ENCODE measurements at places on chromosomes 2 and 18.

GRCh38 chr2:187499941-187500532, 52.0 kb upstream of the CALCRL start:
- no peaks in the 10 kb centered on the region for H3K27me3 ChIP-seq
- H3K36me3 ChIP-seq, result no peaks in the 10 kb centered on the region
- H3K27ac ChIP-seq, result no peak overlapping the region
- no peaks in the 10 kb centered on the region for H3K4me1 ChIP-seq
- DNase-seq, result no peak

DNA sequence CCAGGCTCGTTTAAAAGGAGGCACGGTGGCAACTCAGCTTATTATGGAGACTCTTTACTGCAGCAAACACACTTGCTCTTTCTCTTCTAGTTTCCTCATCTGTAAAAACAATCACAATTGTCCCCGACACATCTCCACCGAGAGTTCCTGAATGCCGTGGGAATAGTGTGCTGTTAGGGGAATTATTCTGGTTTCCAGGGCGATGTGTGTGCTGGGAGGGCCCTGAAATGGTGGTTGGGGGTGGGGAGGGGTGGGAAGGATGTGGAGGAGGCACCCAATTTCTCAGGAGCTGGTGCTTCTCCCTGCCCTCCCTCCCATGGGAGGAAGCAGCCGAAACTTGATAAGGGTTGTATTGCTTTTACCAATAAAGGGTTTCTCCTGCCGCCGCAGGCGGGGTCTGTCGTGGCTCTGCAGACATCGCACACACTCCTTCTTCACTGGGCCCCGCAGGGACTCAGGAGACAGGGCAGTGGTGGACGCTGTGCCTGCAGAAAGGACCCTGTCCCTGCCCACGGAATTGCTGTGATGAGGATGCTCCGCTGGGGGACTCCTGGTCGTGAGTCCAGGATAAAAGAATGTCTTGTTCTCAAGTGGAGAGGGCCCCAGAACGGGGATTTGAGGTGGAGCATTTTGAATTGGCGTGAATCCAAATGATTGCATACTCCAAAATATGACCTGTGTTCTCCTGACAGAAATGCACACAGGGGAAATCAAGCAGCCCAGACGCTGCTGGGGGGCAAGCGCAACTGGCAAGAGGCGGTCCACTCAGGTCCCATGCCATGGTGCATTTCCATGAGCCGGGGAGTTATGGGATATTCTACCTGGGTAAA, 119.2 kb downstream of the ACKR3 start:
- no peak overlapping the region for H3K27ac ChIP-seq
- H3K4me1 ChIP-seq, result peaks cover 2% of the 10 kb centered on the region
- no peak overlapping the region for H3K4me3 ChIP-seq
- no peaks in the 10 kb centered on the region for H3K27me3 ChIP-seq
- DNase-seq, result no peak

DNA sequence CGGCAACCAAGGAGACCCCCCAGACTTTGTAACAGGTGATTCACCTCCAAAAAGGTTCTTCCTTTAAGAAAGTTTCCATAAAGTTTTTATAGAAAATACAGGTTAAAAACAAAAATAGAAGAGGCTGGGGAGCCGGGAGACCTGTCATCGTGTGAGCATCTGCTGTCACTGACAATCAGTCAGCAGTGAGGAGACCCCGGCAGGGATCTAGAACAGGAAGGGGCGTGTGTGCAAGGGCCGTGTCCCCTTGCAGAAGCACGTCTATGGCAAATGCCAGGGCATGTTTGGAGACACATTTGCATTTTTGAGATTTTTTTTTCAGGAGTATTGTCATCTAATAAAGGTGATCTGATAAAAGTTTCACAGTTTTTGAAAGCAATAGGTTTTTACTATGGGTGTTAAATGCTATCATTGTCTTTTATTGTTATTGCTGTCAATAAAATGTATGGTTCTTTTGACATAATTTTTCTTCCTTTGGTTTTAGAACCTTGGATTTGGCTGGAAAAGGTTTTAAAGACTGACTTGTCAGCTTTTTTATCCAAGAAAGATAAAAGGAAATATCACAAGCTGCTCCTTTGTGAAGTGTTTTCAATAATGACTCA, 52.1 kb downstream of the MTCL1 start:
- no peaks in the 10 kb centered on the region for H3K27me3 ChIP-seq
- DNase-seq, result no peak
- H3K36me3 ChIP-seq, result peaks cover 2% of the 10 kb centered on the region
- H3K4me1 ChIP-seq, result no peaks in the 10 kb centered on the region
- no peak overlapping the region for H3K27ac ChIP-seq
- H3K4me3 ChIP-seq, result no peak overlapping the region

GRCh38 chr2:164948540-164948939, 6.8 kb downstream of the SLC38A11 start:
- no peaks in the 10 kb centered on the region for H3K27me3 ChIP-seq
- no peak overlapping the region for H3K27ac ChIP-seq
- no peaks in the 10 kb centered on the region for H3K36me3 ChIP-seq
- no peaks in the 10 kb centered on the region for H3K4me1 ChIP-seq

DNA sequence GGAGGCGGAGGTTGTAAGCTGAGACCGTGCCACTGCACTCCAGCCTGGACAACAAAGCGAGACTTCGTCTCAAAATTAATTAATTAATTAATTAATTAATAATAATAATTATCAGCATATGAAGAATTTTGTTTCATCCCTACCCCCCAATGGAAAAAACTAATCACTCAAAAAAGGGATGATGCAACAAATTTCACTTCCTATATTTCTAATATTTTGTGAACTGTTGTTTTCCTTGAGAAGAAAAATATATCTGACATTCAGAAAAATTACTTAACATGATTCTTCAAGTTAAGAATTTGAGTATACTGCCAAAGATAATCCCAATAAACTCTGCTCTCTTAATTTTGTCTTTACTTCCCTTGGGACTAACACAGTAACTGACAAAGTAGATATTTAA, 28.1 kb downstream of the EXOC6B start:
- no peaks in the 10 kb centered on the region for H3K4me1 ChIP-seq
- no peaks in the 10 kb centered on the region for H3K27me3 ChIP-seq
- H3K36me3 ChIP-seq, result no peaks in the 10 kb centered on the region
- no peak for DNase-seq
- no peak overlapping the region for H3K4me3 ChIP-seq
- H3K27ac ChIP-seq, result no peak overlapping the region

Measured in iPS DF 6.9 (cell line).